ENCODE measurements at places on chromosomes 1 and 21.

- no peak for DNase-seq
These were observed 222.8 kb upstream of the ZRANB2 start for GRCh38 chr1:71303617-71304041.

- no peak for DNase-seq
These were observed 16.4 kb downstream of the RSPH1 start for GRCh38 chr21:42479582-42479981.

GRCh38 chr1:231799363-231799986, 172.9 kb downstream of the DISC1 start:
- DNase-seq = no peak

DNA sequence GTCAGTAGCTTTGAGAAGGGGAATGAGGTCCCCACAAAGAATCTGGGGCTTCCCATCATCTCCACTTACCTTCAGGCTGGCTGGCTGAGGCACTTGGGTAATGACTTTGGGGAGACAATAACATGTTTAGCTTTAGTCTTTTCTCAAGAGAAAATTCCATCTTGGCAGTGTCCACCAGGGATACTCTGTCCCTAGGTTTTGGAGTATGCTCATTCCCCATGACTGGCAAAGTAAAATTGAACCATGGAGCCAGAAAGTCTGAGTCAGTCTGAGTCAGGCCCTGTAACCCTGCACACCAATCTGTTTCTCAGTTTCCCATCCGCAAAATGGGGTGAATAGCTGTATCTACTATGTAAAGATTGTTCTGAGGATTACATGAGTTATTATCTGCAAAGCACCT, 28.2 kb downstream of the RUNX1 start:
- no peak for DNase-seq

Measured in head of caudate nucleus (tissue), 42 donors.